ENCODE measurements at places on chromosomes 12 and 14. TPM values are rescaled to one million over a fixed set of nuclear protein-coding genes. Genes with fewer than 3 reads are reported as not detected.

DNA sequence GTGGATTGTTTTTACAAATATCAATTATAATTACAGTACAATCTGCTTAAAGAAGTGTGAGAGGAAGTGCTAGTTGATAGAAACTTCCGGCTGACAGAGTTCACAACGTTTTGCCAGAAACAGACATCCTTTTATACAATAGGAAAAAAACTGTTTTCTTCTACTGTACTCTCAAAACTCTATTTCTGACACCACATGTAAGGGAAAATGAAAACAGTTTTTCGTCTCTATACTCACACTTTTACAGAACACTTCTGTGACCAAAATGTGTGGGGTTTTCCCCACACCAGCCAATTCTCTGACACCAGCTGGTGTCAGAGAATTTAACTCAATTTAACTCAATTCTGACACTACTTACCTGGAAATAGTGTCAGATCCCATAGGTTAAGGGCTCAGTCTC lies 24.2 kb upstream of the HIF1A start:
- no peak overlapping the region for H3K4me3 ChIP-seq
- no peaks in the 10 kb centered on the region for H3K36me3 ChIP-seq
- peaks cover 17% of the 10 kb centered on the region for H3K4me1 ChIP-seq

DNA sequence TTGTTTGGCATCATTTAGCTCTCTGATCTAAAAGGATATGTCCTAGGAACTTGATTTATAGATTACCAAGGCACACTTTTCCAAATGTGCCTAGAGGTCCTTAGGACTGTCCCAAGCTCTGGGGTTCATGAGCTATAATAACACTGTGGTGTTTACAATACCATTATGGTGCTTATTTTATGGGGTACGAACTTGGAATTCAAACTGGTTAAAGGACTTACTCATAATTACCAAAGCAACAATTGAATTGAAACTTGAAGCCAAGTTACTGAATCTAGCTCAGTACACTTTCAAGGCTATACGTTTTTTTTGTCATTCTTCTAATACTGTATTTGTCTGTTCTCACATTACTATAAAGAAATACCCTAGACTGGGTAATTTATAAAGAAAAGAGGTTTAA lies 9.6 kb upstream of the TEP1 start:
- H3K27me3 ChIP-seq: no peaks in the 10 kb centered on the region
- no peak overlapping the region for H3K27ac ChIP-seq
- peaks cover 7% of the 10 kb centered on the region for H3K4me1 ChIP-seq
- H3K4me3 ChIP-seq: no peak overlapping the region

DNA sequence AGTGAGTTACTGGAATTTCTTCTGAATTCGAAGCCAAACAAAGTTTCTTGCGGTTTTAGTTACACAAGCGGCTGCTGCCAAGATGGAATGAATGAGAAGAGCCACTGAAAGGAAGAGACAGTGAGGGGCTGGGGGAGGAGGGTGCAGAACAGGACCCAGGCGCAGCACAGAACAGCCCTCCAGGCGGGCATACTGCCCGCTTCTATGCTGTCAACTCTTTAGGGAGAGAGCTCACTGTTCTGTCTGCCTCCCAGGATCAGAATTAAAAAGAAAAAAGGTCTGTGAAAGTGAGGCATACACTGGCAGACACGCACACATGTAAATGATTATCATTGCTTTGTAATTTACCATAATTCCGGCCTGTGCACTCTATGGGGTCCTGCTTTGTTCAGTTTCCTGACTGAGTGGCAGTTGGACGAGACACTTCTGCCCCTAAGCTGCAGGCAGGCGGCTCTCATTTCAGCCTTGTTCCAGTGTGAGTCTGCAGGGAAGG lies 231.6 kb downstream of the CACNA1C start:
- no peaks in the 10 kb centered on the region for H3K36me3 ChIP-seq
- no peaks in the 10 kb centered on the region for H3K27me3 ChIP-seq
- no peak overlapping the region for H3K4me3 ChIP-seq
- no peak overlapping the region for H3K27ac ChIP-seq
- no peaks in the 10 kb centered on the region for H3K4me1 ChIP-seq

DNA sequence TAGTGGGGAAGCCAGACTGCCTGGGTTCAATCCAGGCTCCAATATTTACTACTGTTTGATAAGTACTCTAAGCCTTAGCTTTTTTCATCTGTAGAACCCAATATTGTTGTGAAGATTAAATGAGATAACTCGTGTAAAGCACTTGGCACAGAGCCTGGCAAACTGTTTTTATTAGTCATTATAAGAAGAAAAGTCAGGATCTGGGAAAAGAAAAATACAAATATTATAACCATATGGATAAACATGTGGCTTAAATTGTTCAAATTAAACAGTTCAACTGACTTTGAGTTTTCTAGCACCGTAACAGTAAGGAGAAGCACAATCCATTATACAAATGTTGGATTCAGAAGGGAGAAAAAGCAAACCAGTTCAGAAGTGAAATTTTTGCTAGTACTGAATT lies 22.0 kb upstream of the CDK17 start:
- H3K4me1 ChIP-seq: peaks cover 29% of the 10 kb centered on the region
- no peak for DNase-seq
- H3K27me3 ChIP-seq: no peaks in the 10 kb centered on the region
- no peaks in the 10 kb centered on the region for H3K36me3 ChIP-seq
- no peak overlapping the region for H3K4me3 ChIP-seq

DNA sequence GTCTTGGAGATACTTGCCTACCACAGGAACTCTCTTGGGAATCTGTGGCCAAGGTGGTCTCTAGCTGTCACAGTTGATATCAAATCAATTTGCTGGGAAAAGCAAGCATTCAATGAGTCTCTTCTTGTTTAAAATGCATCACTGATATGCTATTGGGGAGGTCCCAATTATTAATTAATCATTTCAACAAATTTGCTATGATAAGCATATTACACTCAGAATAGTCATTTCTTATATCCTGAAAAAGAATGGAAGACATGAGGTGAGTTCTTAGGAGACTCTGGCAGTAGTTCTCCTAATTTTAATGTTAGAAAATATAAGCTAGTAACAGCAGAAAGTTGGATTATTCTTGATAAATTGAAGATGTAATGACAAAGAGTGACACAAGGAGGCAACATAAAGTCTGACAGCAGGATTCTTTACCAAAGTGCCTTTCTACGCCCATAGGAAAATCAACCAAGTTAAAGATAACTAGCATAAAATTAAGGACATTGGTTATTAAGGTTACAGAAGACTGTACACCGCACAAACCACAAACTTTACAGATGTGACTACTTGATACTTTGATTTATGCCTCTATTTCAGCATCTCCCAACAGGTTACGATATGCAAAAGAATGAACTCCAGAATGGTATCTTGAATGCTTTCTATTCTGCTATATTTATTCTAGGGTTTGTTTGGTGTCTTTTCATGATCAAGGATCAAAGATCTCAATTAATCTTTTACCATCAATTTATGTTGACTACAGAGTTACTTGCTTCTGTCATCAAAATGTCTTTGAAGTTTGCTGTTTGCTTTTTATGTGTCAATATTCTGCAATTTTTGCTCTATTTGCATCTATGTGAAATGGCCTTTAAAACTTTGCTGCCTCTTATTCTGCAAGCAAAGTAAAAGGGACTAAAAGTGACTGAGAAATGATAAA lies 349.6 kb upstream of the CLEC14A start:
- no peak for DNase-seq
- H3K4me3 ChIP-seq: no peak overlapping the region
- no peaks in the 10 kb centered on the region for H3K4me1 ChIP-seq

DNA sequence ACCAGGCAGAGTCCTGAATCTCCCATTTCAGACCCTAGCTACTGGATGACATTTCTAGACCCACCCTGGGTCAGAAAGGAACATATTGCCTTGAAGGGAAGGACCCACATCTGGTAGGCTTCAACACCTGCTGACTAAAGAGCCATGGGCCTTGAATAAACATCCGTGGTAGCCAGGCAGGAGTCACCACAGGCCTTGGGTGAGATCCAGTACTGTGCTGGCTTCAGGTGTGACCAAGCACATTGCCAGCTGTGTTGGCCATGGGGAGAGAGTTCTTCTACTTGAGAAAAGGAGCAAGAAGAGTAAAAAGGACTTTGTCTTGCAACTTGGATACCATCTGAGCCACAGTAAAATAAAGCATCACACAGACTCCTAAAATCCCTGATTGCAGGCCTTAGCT lies 332.6 kb downstream of the SLC16A7 start:
- no peaks in the 10 kb centered on the region for H3K36me3 ChIP-seq
- no peaks in the 10 kb centered on the region for H3K27me3 ChIP-seq
- no peak for DNase-seq
- H3K4me3 ChIP-seq: no peak overlapping the region

DNA sequence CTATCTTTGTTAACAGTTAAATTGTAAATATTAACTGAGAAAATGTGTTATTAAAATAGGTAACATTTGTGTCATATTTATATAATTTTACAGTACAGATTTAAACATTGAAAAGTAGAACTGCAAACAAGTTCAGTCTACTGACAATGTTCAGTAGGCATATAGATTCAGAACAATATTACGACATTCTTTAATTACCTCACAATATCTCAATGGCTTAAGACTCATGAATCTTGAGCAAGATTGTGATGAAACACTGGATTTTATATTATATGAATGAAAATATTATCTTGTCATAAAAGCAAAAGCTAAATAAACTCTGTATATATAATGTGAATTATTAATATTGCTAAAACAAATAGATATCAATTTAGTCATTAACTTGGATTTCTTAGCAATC lies 194.9 kb downstream of the ADAMTS20 start:
- no peak for DNase-seq
- no peak overlapping the region for H3K4me3 ChIP-seq
- no peak overlapping the region for H3K27ac ChIP-seq

DNA sequence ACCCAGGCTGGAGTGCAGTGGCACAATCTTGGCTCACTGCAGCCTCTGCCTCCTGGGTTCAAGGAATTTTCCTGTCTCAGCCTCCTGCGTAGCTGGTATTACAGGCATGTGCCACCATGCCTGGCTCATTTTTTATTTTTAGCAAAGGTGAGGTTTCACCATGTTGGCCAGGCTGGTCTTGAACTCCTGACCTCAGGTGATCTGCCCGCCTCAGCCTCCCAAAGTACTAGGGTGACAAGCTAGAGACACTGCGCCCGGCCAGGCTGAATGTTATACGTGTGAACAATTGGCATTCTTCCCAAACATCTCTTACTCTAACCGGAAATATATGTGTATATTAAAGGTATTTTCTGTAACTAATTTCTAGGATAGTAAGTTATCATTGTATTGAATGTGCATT lies 13.2 kb upstream of the LIMA1 start:
- H3K27me3 ChIP-seq: no peaks in the 10 kb centered on the region
- no peak overlapping the region for H3K27ac ChIP-seq
- no peak for DNase-seq

GRCh38 chr14:46574221-46574977 lies 77.2 kb downstream of the RPL10L start:
- H3K27ac ChIP-seq: no peak overlapping the region
- H3K4me3 ChIP-seq: no peak overlapping the region
- no peak for DNase-seq
- no peaks in the 10 kb centered on the region for H3K36me3 ChIP-seq
- H3K4me1 ChIP-seq: no peaks in the 10 kb centered on the region
- H3K27me3 ChIP-seq: no peaks in the 10 kb centered on the region

DNA sequence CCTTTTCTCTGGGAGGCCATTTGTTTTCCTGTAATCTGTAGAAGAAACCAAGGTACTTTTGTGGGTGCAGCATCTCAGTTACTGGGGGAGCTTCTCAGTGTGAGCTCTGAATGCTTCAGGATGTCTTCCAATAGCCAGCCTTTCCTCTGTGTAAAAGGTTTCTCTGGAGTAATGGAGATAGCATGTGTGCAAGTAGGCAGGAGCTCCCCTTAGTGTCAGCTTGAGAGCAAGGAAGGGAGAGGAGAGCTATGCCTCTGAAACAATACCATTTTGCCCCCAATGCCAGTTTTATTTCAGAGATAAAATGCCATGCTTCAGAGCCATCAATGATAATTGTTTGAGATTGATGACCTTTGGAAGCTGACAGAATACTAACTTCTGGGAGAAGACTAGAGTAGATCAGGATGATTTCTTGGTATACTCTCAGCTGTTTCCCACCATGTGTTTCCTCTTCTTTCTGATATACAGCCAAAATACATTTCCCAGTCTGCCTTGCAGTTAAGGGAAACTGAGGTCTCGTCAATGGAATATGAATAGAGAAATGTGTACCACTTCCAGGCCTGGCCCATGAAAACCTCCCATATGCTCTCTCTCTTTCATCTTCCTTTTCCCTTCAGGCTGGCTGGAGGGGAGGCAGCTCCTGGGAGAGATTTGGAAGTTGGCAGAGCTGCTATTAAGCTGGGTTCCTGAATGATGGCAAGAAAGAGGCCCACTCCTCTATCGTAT lies 125.7 kb downstream of the CRADD start:
- no peak overlapping the region for H3K27ac ChIP-seq
- H3K36me3 ChIP-seq: no peaks in the 10 kb centered on the region
- H3K27me3 ChIP-seq: no peaks in the 10 kb centered on the region
- no peak for DNase-seq

GRCh38 chr14:95440496-95440895 lies 76.0 kb downstream of the SYNE3 start:
- peaks cover 38% of the 10 kb centered on the region for H3K36me3 ChIP-seq
- H3K4me3 ChIP-seq: no peak overlapping the region
- no peaks in the 10 kb centered on the region for H3K4me1 ChIP-seq
- DNase-seq: no peak

GRCh38 chr14:69636718-69637480 lies 25.5 kb downstream of the SUSD6 start:
- DNase-seq: no peak
- no peaks in the 10 kb centered on the region for H3K27me3 ChIP-seq
- peak overlapping the region; percentile 72 for H3K27ac ChIP-seq
- peaks cover 67% of the 10 kb centered on the region for H3K4me1 ChIP-seq
- peaks cover 8% of the 10 kb centered on the region for H3K36me3 ChIP-seq
- H3K4me3 ChIP-seq: no peak overlapping the region

- no peak for DNase-seq
- H3K4me3 ChIP-seq: no peak overlapping the region
- no peaks in the 10 kb centered on the region for H3K27me3 ChIP-seq
Observed at GRCh38 chr12:111268738-111269572, 99.9 kb downstream of the PHETA1 start.

- H3K36me3 ChIP-seq: no peaks in the 10 kb centered on the region
- H3K27ac ChIP-seq: no peak overlapping the region
- H3K4me3 ChIP-seq: no peak overlapping the region
- DNase-seq: no peak
- H3K27me3 ChIP-seq: no peaks in the 10 kb centered on the region
- H3K4me1 ChIP-seq: no peaks in the 10 kb centered on the region
Observed at GRCh38 chr14:68349900-68350629, 442.8 kb downstream of the ZFP36L1 start.

Gene B3GNT4
- total RNA-seq: not detected

Gene OVCH1
- not detected for total RNA-seq

Gene ERP27
- 0.93 TPM for total RNA-seq

Gene OR6C2
- not detected for total RNA-seq

Gene ACVRL1
- 0.29 TPM for total RNA-seq

Gene ATXN7L3B
- 24.0 TPM for total RNA-seq

Gene WNK1
- 151 TPM for total RNA-seq

Gene LARP4
- total RNA-seq: 55.8 TPM

Gene MRPL42
- total RNA-seq: 81.0 TPM

Gene KRT7
- total RNA-seq: 6.6 TPM

Measured in GM12878 (cell line).